ENCODE measurements at places on chromosomes 16 and 17.

- DNase-seq: peak; percentile 83
These were observed 27.5 kb upstream of the PIK3R6 start for GRCh38 chr17:8894673-8895578.

DNA sequence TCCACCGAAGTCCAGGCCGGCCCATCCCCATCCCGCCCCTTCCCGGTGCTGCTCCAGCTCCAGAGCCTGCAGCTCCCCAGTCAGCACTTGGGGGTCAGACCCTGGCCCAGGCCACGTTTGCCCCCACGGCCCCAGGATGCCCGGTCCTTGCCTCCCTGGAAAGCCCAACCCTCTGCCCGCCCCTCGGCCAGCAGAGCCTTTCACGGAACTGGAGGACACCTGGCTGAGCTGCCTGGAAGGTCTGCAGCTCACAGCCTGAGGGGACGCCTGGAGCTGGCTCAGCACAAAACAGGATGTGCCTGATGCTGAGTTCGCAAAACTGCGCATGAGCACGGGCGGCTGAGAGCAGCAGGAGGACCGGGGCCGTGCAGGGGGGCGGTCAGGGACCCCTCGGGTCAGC is 29.7 kb upstream of the SSTR5 start:
- peak; percentile 22 for DNase-seq

DNA sequence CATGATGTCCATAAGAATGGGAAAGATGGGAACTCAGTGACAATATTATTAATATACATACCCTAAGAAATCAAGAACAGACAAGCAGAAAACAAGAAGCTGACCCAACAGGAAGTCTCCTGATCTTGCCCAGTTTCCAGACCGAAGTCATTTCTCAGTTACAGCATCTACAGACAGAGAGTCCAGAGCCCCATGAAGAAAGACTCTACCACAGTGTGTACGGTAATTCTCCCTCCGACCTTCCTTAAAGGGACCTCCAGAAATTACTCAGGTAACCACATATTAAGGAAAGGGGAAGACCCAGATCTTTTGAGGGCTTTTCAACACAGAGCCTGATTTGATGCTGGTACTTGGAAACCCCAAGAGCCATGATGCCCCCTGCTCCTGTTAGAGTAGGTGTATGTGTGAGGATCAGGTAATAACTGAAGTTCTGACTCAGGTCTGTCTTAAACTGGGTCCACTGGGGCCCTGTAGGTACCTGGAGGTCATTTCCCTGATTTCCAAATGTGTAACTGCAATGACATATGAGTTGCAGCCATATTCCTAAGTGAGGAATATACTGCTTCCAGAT is 132.4 kb downstream of the ABCA8 start:
- no peak for DNase-seq

GRCh38 chr17:50715471-50715870 is 3.9 kb upstream of the LUC7L3 start:
- no peak for DNase-seq

DNA sequence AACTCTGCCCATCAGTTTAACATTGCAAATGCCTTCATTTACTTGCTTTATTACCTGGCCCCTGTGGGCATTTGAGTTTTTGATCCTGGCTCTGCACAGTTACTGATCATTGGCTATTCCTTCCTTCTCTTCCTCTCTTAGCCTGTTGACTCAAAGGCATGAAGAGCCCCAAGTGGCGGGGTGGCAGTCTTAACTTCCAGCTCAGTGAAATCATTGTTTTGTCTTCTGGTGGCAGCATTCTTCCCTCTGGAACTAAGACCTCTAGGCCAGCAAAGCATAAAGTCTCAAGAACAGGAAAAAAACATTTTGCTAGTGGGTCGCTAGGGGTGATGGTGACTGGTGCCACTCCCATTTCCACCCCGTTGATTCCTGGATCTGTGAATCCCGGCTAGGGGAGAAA is 52.3 kb upstream of the MRTFB start:
- DNase-seq: no peak

- no peak for DNase-seq
These were observed 379.0 kb upstream of the SOX9 start for GRCh38 chr17:71741836-71742235.

GRCh38 chr17:73720187-73720834 is 76.1 kb upstream of the SDK2 start:
- DNase-seq: peak; percentile 59

DNA sequence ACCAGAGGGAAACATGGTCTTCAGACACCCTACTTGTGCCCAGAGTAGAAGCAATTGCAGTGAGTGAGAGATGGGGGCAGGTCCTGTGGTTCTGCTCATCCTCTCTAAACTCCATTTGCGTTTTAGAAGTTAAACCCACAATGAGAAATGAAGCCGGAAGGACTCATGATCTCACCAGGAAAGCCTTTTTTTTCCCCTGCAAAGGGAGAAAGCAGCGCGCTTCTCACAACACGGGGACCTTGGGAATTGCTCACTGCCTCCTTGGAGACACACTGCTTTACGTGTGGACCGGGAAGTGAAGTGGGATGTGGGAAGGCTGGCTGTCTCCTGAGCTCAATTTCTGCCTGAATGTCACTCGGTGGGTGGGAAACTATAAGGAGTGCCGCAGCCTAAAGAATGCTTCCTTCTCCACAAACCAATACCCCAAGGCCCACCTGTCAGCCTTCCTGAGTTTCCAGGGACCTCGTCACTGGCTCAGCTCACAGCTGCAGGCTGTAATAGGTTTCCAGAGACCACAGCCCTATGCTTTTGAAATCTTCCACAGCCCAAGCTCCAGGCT is 365.4 kb downstream of the XYLT1 start:
- no peak for DNase-seq

DNA sequence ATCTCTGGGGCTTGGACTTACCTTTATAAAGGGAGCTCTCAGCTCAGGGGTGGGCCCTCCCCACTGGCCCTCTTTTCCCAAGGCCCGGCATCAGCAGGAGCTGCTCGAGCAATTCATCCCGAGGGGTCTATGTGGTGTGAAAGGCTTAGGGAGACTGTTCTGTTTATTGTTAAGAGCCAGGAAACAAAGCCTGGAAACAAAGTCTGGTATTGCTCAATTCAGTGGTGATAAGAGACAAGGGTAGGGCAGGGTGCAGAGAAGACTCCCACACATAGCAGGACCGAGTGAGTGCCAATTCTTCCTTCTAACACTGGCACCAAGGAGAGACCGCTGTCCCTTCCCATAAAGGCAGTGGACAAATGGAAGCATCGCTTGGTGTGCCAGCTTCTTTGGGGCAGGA is 750.7 kb downstream of the KCNJ18 start:
- no peak for DNase-seq

DNA sequence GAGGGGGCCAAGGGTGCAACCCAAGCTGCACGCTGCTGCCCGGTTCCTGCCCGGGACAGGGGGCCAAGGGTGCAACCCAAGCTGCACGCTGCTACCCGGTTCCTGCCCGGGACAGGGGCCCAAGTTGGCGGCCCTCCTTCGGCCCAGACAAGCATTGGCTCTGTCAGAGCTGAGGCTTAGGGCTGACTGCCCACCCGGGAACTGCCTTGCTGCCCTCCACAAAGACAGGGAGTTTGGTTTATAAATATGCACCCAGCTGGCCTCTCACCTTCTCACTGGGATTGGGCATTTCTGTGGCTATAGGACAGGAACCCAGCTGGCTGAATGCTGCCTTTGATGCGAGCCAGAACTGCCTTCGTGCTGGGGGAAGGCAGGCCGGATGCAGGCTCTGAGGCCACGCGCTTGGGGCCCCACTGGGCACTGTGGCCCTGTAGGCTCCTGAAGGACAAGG is 105.7 kb downstream of the IRX5 start:
- no peak for DNase-seq
